ENCODE measurements at places on chromosomes 1 and 21. TPM values are rescaled to one million over a fixed set of nuclear protein-coding genes. Genes with fewer than 3 reads are reported as not detected.

- DNase-seq: no peak
Observed at GRCh38 chr1:181107711-181108110, 19.2 kb downstream of the IER5 start.

DNA sequence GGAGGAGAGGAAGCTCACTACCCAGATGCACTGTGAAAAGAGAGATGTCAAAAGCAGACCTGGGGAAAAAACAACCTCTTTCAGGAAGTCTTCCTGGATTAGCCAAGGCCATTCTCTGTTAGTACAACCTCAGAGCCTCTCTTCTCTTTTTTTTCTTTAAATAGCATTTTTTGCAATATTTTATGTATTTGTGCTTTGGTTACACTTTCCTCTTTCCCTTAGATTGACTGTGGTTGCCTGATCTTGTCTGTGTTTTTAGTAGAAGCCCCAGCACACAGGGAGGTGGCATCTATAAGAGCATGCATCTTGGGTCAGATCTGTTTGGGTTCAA is 18.8 kb downstream of the SLC26A9 start:
- DNase-seq: no peak

Gene AGT
- not detected for total RNA-seq

DNA sequence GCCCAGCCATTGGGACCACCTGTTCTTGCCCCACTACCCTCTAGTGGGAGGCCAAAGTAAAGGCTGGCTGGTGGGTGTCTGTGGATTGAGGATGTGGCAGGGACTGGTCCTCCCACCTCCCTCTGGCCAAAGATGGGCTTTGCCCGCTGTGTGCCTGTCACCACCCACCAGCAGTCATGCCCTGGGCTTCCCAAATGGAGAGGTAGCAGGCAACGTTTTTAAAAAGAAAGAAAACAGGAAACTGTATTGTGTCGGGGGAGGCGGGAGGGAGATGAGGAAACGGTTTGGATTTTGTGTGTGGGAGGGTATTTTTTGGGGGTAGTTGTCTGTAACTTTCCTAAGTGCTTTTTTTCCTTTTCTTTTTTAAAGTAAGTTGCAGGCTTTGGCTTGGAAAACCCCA is 30.1 kb downstream of the SZRD1 start:
- DNase-seq: no peak

GRCh38 chr21:35711213-35711612 is 349.1 kb downstream of the SETD4 start:
- DNase-seq: no peak

GRCh38 chr1:50474859-50475809 is 51.9 kb upstream of the DMRTA2 start:
- no peak for DNase-seq

Gene KIF21B
- total RNA-seq: 91.7 TPM

- no peak for DNase-seq
Observed at GRCh38 chr1:163709636-163710035, 387.9 kb downstream of the NUF2 start.

- DNase-seq: no peak
Observed at GRCh38 chr1:152981146-152981871, 2.6 kb upstream of the SPRR1A start.

Gene NOL9
- total RNA-seq: 81.3 TPM

Gene S100A1
- total RNA-seq: not detected
